Stimulated activated CD4-positive, alpha-beta T cell treated with anti-CD3 and anti-CD28 coated beads, Interleukin-1b, Interleukin-23, amount 100 ng/mL, for 48 hours (primary cell): ENCODE measurements at places on chromosomes 3 and 15.

- DNase-seq, result no peak
Observed at GRCh38 chr3:183539811-183540210, 15.7 kb downstream of the KLHL6 start.

GRCh38 chr3:86934851-86935250, 56.1 kb downstream of the VGLL3 start:
- no peak for DNase-seq

DNA sequence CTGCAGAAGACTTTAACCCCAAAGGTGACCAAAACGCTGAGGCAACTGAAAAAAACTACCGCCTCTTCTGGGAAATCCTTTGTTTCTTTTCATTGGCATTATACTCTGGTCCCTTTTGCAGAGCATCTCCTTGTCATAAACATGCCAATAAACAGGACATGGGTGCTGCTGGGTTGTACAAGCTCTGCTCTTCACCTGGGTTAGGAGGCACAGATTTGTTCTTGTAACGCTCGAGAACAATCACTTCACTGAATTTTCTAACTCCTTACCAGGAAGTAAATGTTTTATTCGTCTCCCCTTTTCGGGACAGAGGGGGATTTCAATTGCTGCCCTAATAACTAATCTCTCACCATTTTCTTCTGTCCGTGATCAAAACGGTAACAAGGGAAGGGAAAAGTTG, 1.3 kb downstream of the PLCH1 start:
- no peak for DNase-seq

DNA sequence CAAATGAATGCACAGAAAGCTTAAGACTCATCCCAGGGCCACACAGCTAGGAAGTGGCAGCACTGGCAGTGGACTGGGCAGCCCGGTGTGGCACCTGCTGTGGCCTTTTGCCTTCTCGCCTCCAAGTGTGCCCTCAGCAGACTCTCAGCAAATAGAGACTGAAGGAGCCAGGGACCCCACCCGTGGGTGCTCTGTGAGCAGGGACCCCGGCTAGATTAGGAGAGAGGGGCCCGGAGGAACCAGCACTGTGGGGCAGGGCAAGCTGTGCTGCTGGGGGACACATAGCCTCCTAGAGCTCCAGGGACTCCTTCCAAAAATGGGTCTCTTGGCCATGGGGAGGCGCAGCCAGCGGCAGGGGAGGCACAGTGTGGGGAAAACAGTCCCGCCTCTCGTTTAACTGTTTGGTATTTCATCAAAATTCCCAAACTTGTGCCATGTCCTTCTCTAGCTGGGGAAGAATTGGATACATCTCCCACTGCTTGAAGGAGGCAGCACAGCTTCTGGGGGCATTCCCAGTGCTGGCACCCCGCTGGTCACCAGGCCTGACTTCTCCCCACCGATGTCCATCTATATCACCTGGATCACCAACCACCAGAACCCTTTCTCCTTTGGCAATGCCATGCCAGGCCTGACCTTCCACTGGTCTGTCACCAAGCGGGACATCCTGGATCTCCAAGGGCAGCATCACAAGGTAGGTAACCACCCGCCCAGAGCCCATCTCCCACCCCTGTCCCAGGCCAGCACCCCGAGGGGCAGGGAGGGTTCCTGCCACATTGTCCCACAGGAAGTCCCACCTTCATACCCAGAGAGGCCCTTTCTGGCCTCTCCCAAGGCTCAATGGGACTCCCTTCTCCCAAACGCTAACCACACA, 12.0 kb upstream of the TXNRD3 start:
- DNase-seq, result no peak

DNA sequence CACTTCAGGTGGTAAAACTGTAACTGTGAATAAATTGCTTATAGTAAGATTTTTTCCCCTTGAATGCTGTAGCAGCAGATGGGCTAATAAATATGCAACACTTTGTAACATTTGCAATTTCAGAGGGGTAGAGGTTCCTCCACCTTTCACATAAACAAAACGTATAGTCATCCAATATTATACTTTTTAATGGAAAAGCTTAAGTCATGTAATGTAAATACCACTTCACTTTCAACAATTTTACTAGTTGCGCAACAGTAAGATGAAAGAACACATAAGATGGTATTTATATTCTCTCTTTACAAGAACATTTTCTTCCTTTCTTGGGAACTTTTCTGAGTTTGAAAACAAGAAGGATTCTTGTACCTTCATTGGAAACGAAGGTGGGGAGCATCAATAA, 56.6 kb upstream of the FAM3D start:
- no peak for DNase-seq

- DNase-seq, result no peak
Observed at GRCh38 chr3:72549761-72550581, 298.3 kb downstream of the SHQ1 start.

GRCh38 chr3:58991026-58991425, 58.8 kb downstream of the CFAP20DC start:
- DNase-seq, result no peak
